ENCODE measurements at places on chromosomes 4 and X.

DNA sequence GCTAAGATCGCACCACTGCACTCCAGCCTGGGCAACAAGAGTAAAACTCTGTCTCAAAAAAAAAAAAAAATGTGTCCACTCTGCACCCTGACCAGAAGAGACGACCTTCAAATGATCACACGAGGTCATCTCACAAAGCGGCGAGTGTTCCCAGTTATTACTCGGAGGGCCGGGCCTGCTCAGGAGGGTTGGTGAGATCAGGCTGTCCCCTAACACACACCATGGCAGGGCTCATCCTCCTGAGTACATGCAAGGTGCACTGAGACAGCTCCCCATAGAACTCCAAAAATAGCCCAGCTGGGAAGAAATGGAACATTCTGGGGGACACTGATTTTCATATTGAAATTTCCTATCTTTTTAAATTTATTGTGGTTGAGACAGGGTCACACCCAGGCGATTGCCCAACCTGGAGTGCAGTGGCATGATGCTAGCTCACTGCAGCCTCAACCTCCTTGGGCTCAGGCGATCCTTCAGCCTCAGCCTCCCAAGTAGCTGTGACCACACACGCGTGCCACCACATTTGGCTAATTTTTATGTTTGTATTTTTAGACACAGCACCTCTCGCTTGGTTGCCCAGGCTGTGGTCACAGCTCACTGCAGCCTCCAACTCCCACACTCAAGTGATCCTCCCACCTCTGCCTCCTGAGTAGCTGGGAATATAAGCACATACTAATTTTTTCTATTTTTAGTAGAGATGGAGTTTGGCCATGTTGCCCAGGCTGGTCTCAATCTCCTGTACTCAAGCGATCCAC, 51.5 kb downstream of the DHRSX start:
- DNase-seq, result no peak

DNA sequence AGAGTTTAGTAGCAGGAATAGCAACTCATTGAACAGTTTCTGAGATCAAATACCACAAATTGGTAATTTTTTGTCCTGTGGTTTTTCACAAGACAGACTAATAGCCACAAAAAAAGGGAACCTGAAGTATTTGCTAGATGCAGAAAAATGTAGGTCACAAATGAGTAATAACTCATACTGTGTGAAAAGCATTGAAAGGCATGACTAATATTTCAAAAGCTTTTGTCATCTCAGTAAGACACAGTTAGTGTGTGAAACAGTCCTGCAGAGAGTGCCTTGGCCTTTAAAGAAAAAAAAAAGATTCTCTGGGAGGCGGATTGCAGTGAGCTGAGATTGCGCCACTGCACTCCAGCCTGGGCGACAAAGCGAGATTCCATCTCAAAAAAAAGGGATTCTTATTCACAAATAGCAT, 31.4 kb upstream of the SLC25A31 start:
- DNase-seq, result no peak

- DNase-seq, result no peak
Observed at GRCh38 chr4:141860974-141861373, 224.6 kb downstream of the IL15 start.

- DNase-seq, result no peak
Observed at GRCh38 chrX:110172215-110172614, 145.7 kb downstream of the AMMECR1 start.

DNA sequence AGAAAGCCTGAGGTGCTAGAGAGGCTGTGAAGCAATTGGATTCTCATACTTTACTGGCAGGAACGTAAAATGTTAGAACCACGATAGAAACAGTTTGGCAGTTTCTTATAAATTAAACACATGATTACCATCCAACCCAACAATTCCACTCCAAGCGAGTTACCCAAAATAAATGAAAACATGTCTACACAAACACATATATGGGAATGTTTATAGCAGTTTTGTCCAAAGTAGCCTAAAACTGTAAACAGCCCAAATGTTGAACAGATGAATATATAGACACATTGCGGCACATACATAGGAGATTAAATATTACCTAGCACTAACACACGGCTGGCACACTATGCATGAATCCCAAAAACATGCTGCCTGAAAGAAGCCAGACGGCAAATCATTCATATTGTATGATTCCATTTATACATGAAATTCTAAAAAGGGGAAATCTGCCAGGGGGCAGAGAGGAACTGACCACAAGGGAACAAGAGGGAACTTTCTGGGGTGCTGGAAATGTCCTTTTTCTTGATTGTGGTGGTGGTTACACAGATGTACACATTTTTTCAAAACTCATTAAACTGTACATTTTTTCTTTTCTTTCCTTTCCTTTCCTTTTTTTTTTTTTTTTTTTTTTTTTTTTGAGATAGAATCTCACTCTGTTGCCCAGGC, 50.4 kb upstream of the SLC25A4 start:
- no peak for DNase-seq

DNA sequence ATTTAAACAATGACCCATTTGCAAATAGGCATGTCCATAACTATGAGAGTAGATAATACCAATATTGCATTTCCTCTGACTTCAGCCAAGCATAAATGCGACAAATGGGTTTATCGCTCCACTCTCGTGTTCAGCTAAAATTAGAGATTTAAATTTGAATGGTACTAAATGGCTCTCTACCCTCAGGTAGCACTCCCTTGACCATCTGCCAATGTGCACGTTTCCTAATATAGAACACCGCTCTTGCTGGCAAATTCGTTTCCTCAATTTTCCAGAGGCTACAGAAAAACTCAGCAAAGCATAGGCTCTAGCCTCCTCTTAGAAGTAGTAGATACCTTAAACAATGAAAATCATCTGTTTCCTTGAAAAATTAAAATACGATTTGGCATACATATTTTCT, 251.6 kb downstream of the ADGRA3 start:
- no peak for DNase-seq

- DNase-seq, result no peak
Observed at GRCh38 chr4:143699331-143700045, 987 bp downstream of the FREM3 start.

GRCh38 chrX:129230850-129231512, 292.3 kb downstream of the SMARCA1 start:
- DNase-seq, result no peak

GRCh38 chr4:2462218-2462991, 6.5 kb upstream of the RNF4 start:
- DNase-seq, result no peak

DNA sequence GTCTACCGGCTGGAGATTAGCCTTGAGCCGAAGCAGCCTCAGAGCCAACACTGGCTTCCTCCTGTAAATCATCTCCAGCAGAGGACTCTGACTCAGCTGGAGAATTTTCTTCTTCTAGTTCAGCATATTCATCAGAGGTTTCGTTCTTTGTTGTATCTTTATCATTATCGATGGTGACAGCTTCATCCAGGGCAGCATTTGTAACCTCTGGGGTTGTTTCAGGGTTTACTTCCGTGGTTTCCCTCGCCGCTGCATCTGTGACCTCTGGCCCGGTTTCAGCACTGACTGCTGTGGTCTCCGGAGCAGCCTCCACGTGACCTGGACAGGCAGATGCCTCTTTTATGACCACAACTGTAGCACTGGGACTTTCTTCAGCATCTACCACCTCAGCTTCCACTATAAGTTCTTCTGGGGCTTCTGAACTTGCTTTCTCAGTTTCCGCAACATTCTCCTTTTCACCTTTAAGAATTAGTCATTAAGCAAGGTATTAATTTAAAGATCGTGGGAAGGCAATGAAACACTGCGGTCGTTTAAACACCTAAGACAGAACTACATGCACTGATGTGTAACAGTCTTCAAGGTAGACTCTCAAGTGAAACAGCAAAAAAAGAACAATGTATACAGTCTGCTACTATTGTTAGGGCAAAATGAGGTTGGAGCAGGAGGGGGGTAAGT, 13.3 kb downstream of the MGARP start:
- peak; percentile 73 for DNase-seq

- no peak for DNase-seq
Observed at GRCh38 chrX:123603491-123603890, 129.4 kb downstream of the THOC2 start.

GRCh38 chr4:105624530-105624929, 72.1 kb downstream of the ARHGEF38 start:
- no peak for DNase-seq

GRCh38 chr4:167397586-167397985, 163.3 kb upstream of the SPOCK3 start:
- no peak for DNase-seq

- DNase-seq, result no peak
Observed at GRCh38 chr4:149719806-149720205, 95.8 kb downstream of the IQCM start.

GRCh38 chr4:178255172-178255571, 812.9 kb upstream of the AGA start:
- DNase-seq, result no peak

DNA sequence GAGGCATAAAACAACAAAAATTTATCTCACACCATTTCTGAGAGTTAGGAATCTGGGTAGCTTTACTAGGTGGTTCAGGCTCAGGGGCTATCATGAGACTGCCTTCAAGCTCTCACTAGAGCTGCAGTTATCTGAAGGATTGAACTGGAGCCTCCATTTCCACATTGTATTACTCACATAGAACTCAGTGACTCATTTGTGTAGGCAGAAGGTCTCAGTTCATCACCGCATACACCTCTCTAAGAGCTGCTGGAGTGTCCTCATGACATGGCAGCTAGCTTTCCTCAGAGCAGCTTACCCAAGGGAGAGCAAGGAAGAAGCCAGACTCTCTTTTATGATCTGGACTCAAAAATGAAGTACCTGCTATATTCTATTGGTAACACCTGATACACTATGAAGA, 389.2 kb downstream of the IQCM start:
- no peak for DNase-seq

GRCh38 chr4:5292101-5292500, 240.8 kb downstream of the STK32B start:
- no peak for DNase-seq

- no peak for DNase-seq
Observed at GRCh38 chr4:121712783-121713182, 16.0 kb upstream of the ANXA5 start.

GRCh38 chr4:5338531-5338930, 287.3 kb downstream of the STK32B start:
- no peak for DNase-seq

DNA sequence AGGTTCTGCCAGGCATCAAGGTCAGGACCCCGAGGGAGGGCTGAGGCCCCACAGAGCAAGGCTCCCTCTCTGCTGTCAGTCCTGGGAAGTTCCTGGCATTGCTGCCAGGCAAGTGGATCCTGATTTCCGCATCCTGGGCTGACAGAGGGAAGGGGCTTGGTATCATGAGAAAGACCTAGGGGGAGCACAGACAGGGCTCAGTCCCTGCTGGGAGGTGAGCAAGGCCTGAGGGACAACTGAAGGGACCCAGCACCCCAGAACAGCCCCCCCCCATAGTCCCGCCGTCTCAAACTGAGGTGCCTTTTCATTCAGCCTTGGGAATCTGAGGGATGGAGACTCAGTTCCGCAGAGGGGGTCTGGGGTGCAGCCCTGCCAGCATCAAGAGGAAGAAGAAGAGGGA, 971 bp downstream of the MAGEA11 start:
- DNase-seq, result no peak

GRCh38 chr4:11618666-11619282, 190.1 kb upstream of the HS3ST1 start:
- DNase-seq, result no peak

GRCh38 chr4:81204571-81204970, 10.5 kb downstream of the PRKG2 start:
- DNase-seq, result no peak

DNA sequence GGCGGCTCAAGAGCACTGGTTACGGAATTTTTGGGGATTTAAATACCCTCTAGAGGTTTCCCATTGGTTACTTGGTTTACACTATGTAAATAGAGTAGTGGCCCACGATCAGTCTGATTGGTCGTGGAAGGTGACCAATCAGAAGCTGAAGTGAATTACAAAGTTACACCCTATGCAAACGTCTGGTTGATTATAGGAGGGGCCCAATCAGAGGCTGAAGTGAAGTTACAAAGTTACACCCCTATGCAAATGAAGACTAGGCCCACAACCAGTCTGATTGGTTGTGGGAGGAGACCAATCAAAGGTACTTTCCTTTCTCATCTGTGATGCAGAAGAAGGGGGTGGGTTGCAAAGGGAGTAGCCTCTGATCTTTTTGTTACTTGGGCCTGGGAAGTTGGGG, 45.1 kb upstream of the HSD17B10 start:
- no peak for DNase-seq

DNA sequence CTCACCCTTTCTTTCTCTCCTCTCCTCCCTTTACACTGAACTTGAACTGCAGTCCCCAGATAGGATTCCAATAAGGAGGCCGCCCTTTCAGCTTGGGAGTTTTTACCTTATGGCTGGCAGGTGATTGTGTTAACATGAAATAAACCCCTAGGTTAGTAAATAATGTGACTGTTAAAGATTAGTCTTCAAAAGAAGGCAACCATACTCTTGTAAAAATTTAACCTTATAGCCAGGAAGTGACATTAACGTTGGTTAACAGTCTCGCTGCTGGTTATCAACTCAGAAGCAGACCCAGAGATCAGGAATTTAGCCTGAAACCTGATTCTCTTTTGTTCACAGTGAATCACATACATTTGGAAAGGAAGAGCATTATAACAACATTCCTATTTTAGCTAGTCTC, 15.2 kb downstream of the FHDC1 start:
- DNase-seq, result no peak

DNA sequence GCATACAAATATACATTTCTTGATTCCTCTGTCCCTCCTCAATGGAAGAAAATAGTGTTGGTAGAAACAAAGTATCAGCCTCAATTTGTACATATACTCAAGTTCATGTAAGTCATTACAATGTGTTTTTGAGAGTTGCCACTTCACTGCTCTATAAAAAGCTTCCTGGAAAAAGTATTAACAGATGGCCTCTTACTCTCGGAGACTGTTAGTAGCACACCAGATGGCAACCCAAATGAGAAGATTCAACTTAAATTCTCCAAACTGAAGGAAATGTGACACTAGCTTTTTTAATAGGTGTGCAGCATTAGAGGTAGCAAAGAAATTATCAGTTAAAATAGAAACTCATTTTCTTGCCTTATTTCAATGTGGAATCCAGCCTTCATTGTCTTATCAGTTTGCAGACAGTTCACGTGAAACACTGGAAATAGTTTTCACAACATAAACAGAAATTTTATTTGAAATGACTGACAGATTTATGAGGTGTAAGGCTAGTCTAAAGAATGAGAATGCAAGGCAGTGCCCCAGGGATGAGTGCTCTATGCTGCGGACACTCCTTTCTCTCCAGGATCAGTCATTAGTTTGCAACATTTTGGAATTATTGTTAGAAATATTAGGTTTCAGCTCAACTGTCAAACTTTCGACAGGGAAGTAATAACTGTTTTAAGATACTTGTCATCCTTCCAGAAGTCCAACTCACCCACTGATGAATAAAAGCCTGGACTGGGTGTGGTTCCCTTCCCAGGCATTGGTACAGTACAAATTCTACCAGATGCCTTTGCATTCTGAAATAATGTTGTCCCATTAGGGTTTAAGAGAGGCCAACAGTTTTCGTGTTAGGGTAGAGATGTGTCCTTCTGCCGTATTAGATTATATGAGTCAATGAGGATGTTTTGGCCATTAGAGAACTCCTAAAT, 50.9 kb downstream of the IDS start:
- no peak for DNase-seq

DNA sequence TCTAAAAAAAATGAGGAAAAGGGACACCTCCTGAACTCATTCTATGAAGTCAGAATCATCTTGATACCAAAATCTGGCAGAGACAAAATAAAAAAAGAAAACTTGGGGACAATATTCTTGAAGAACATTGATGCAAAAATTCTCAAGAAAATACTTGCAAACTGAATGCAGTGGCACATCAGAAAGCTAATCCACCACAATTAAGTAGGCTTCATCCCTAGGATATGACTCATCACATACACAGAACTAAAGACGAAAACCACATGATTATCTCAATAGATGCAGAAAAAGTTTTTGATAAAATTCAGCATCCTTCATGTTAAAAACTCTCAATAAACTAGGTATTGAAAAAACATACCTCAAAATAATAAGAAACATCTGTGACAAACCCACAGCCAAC, 98.3 kb downstream of the FAM47B start:
- DNase-seq, result no peak
